Stimulated activated CD8-positive, alpha-beta memory T cell treated with anti-CD3 and anti-CD28 coated beads, Interleukin-4, amount 100 ng/mL, for 1 hour (primary cell): ENCODE measurements at places on chromosomes 7 and 10.

- no peak for DNase-seq
These were observed 131.9 kb downstream of the CALCR start for GRCh38 chr7:93442478-93443224.

DNA sequence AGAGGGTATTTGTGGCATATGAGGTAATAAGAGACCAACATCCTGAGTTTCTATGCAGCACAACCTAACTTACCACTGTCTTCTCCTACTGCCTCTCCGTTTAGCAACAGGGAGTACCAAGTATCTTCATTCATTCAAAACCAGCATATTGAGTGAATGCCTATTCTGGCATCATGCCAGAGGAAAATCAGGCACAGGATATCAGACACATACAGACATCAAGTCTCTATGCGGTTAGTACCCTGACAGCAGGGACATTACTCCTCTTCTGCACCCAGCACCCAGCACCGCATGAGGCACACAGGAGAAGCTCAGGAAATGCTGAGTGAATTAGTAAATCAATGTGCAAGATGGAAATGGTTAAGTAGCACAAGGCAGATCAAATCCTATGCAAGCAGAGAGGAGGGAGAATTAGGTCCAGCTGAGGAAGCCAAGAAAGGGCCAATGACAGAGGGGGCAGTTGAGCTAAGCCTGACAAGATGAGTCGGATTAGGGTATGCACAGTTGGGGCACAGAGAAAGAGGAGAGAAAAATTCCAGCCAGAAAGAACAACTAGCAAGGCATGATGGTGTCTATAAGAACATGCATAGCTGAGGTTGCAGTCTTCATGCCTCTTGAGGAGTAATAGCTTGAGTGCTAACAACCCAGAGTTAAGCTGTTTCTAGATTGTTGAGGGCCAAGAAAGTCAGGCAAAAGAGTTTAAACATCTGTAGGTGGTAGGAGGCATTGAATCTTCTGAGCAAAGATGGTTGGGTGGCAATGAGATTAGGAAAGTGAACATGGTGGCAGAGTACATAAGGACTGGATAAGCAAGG, 146.0 kb downstream of the PLXNA4 start:
- no peak for DNase-seq

GRCh38 chr7:111029574-111030251, 61.2 kb upstream of the LRRN3 start:
- no peak for DNase-seq

DNA sequence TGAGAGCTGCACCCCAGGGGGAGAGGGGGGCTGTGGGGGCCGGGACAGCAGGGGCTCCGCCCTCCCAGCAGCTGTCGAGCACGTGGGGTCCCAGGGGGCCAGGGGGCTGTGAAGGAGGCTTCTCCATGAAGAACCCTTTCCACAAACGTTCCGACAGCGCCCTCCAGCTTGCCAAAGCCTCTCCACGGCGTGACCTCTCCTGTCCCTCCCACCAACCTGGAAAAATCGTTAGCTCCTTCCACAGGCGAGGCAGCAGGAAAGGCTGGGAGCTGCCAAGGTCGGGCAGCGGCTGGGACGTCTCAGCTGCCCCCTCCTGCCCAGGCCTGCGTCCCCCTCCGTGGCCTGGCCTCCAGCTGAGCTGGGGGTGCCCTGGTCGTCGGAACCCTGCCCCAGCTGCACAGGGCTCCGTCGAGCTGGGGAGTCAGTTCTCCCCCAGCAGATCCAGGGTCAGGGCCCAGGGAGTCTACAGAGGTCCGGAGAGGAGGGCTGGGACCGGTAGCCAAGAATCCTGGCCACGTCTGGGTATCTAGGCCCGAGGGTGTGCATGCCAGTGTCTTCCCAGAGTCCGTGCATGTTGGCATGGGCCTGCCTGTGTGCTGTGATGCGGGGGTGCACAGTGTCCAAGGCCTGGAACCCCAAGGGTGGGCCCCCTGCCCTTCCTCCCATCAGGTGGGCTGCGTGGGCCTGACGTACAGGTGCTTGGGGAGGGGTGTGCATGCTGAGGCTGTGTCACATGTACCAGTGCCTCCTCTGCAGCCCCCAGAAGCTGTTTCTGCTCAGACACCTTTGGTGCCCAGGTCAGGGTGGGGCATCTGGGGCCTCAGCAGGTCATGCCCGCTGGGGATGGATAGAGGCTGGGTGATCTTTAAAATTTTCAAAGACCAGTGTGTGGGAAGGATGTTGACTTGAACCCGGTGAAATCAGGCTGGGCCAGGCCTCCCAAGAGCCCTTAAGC, 66.5 kb downstream of the UNCX start:
- DNase-seq: no peak

DNA sequence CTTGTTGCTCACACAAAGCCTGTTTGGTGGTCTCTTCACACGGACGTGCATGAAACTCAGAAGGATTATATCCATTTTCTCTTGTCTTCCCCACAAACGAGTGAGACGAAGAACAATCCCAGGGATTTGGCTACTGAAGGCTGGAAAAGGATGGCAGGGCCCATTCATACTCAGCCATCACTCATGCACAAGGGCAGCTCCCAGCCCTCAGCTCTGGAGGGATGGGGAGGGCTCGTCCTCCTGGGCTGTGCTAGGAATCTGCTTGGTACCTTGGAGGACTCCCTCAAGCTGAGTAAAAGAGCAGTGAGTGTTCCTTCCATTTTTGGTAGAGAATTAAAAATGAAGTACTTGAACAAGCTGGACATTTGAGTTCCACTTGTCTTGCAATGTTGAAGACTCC, 33.2 kb upstream of the RAB18 start:
- no peak for DNase-seq

- no peak for DNase-seq
These were observed 45.9 kb downstream of the HIPK2 start for GRCh38 chr7:139731802-139732470.

- DNase-seq: no peak
These were observed 75.8 kb downstream of the C1GALT1 start for GRCh38 chr7:7257899-7258692.

DNA sequence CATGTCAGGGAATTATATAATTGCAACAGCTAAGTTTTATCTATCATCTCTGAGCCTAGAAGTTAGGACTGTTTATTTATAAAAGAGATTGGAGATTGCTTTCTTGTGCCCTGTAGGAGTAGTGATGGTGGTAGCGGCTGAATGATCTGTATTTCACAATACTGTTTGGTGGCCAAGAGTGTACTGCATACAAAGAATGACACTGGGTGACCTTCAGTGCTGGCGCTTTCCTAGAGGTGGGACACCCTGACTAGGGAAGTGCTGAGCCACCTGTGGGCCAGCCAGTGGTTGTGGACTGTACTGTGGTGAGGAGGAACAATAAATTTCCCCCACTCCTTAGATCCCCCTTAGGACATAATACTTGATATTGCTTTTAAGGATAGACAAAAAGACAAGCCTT, 53.0 kb downstream of the COPG2 start:
- DNase-seq: no peak

DNA sequence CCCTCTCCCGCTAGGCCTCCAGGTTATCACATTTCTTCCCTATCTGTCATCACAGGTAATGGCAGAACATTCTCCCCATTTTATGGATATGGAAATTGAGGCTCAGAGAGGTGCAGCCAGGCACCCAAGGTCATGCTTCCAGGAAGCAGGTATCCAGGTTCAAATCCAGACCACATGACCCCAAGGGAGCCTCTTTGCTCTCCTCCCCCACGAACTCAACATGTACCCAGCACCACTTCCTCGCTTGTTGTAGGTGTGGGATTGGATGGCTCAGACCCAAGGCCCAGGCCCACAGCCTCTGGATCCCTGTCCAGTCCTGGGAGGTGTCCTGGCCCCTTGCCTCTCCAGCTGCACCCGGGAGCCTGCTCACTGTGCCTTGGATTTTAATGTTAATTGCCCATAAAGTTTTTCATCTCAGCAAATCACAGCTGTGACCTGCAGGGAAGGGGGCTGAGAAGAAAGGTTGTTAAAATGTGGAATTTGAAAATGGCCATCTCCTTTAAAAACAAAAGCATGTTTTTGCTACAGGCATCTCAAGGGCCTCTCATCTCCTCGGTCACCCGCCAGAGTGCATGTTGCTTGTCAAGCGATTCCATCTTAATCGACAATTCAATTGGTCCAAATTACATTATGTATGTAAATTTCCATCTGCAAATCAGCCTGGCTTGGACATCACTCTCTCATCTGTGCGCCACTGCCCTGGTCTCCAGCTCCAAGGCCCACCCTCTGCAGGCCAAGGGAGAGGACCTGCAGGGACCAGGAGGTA, 205.4 kb upstream of the ZMIZ1 start:
- DNase-seq: no peak

DNA sequence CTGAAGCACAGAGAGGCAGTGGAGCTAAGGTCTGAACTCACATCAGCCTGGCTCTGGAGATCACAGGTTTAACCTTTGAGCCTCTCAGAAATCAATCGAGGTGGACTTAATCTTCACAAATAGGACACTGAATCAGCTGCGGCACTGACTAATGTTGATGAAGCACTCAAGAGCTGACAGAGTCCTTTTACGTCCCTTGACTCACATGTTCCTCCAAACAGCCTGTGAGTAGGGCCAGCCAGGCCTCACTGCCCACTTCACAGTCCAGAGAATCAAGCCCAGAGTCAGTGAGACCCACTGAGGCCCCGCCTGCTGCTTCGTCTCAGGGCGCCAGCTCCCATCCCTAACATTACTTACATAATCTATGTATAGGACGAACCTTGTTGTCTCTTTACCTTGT, 63.1 kb downstream of the TNS3 start:
- no peak for DNase-seq

- DNase-seq: no peak
These were observed 93.7 kb upstream of the DNAAF5 start for GRCh38 chr7:632831-633210.

DNA sequence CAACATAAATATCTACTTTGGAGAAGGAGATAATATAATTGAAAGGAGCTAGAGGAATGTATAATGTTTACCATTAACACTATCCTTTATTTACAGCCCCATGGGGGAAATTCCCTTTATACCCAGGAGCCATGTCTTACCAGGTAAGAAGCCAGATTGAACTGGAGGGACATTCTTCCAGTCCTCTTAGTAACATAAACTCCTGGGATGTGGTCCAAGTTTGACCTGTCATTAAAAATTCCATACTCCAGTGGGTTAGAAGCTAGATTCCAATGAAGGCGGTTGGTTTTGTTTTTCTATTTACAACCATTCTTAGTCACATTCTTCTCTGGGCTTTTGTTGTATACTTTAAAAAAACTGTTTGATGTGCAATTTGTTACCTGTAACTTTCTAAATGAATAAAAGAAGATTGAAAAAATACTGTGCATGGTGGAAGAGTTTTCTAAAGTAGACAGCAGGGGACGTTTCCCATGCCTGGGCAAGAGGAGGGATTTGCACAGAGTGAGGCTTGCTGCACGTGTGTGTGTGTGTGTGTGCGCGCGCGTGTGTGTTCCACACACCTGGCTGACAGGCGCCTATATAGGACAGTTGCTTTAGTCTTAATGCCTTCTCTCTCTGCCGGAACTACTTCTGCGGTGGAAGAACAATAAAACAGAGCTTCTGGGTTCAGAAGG, 2.0 kb downstream of the PLCE1 start:
- DNase-seq: no peak

DNA sequence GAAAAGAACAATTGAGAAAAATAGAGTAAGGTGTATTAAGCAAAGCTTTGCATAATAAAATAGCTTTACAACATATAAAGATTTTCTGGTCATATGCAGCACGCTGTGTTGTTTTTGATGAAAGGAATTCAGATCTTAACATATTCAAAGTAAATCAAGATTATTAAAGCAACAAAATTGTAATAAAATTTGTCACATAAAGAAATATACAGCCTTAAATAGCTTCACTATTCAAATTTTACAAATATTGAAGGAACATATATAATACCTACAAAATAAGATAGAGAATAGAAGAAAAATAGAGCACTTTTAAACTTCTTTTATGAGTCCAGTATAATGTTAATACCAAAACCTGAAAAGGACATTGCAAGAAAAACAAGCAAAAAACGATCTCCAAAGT, 749.1 kb upstream of the POT1 start:
- DNase-seq: no peak

DNA sequence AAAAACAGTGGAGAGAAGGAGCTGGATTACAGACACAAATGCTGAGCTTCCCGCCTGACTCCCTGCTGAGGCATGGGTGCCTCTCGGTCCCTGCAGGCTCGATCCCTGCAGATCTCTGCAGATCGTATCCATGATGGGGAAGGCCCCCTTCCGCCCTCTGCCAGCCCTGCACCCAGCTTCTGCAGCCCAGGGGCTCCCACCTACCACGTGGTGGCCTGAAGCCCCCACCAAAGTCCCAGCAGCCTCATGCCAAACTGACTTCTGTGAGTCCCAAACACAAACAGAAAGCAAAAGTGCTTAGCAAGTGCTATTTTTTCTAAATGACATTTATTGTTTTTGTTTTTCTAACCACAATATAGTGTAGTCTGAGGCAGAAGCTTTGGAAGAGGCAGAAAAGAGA, 127.1 kb upstream of the CHST15 start:
- DNase-seq: no peak

DNA sequence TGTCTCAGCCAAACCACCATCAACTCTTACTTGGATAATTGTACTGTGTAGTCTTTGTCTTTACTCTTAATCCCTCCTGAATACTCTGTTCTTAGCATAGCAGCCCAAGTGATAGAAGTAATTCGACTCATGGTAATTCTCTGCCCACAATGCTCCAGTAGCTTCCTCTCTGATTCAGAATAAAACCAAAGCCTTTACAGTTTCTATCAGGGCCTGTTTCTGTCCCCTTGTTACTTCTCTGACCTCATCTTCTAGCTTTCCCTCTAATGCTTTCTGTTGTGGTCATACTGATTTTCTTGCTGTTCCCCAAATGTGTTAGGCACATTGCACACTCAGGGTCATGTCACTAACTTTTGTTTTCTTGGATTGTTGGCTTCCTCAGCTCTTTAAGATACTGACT, 8.0 kb downstream of the ZNF518A start:
- no peak for DNase-seq

- no peak for DNase-seq
These were observed 1.8 kb upstream of the OPN1SW start for GRCh38 chr7:128777156-128778123.

DNA sequence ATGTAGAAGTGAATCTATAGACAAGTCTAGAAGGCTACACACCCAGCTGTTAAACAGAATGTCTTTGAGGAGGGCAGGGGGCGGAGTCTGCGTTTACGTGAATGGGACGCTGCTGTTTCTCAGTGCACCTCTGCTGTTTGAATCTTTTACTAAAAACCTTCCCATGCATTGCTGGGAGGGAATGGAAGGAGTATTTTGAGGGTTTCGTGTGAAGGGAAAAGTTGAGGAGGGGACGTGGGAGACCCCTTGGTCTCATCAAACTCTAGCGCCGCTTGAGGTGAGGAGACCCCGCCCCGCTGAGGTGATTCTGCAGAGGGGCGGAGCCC, 492 bp upstream of the VCL start:
- DNase-seq: no peak

GRCh38 chr7:150375662-150376521, 3.2 kb upstream of the ZNF775 start:
- no peak for DNase-seq
